Inflammatory macrophage (primary cell): ENCODE measurements at places on chromosomes 2 and 18.
A peak's percentile ranks its signal among the peaks of the same experiment; 100 is the strongest.

DNA sequence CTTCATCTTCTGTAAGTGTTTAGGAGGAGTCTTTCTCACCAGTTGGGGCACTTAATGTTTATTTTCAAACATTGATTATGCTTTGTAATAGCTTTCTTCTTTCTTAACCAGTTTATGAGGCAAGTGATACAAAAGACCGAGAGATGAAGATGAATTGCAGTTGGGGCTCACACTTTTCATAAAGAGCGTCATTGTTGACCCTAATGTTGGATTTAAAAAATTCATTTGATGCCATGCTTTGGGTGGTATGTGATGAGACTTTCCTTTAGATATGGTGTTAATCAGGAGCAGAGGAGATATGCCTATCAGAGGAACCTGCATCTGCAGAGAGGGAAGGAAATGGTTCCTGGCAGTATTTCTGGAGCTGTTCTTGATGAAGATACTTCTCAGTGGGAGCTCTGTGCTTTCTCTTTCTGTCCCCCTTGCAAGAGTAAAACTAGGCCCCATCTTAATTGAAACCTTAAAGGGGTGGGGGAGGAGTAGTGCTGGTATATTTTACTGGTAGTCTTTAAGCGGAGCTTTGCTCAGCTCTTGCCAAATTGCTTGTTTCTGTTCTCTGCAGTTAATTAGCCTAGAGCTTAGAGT, 2.3 kb downstream of the EML4 start:
- no peak for DNase-seq

GRCh38 chr2:137981112-137981656, 16.9 kb downstream of the HNMT start:
- DNase-seq: peak; percentile 20

- DNase-seq: no peak
Observed at GRCh38 chr2:16151651-16152050, 211.3 kb downstream of the MYCN start.

DNA sequence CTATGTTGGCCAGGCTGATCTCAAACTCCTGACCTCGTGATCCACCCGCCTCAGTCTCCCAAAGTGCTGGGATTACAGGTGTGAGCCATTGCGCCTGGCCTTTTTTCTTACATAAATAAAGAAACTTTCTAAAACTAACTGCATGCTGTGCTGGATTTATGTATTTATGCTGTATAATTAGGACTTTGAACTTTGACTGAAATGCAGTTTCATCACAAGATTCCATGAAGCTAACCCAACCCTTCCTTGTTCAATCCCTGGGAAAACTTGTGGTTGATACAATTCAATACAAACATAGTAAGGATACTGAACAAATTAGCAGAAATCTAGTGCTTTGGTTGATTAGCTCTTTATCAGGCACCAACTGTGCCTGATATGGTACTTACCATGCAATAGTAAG, 20.9 kb upstream of the SLC35F5 start:
- DNase-seq: no peak

DNA sequence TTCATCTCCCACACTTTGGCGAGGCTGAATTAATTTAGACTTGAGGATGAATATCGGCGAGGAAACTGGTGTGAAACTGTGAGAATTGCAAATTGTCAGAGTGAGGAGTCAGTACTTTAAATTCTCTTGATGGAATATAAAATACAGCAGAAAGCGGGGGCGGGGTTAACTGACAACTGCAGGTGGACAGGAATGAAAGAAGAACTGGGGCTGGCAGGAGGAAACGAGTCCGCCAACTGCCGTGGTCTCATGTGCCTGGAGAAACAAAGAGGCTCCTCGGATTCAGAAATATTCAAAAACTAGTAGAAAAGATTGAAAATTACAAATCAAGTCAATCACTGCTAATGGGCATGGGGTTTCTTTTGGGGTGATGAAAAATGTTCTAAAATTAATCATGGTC, 44.3 kb downstream of the MOGAT1 start:
- DNase-seq: no peak
